ENCODE measurements at places on chromosomes 16 and 17.

DNA sequence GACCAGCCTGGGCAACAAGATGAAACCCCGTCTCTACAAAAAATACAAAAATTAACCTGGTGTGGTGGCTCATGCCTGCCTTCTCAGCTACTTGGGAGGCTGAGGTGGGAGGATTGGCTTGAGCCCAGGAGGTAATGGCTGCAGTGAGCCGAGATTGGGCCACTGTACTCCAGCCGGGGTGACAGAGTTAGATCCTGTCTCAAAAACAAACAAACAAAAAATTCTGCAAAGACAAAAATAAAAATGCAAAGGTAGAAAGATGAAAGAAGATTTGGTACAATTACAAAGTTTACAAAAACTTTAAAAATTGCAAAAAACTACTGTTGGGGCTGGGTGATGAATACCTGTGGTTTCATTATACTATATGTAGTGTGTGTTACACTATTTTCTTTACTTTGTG lies 5.5 kb upstream of the CDH1 start:
- no peak for DNase-seq

DNA sequence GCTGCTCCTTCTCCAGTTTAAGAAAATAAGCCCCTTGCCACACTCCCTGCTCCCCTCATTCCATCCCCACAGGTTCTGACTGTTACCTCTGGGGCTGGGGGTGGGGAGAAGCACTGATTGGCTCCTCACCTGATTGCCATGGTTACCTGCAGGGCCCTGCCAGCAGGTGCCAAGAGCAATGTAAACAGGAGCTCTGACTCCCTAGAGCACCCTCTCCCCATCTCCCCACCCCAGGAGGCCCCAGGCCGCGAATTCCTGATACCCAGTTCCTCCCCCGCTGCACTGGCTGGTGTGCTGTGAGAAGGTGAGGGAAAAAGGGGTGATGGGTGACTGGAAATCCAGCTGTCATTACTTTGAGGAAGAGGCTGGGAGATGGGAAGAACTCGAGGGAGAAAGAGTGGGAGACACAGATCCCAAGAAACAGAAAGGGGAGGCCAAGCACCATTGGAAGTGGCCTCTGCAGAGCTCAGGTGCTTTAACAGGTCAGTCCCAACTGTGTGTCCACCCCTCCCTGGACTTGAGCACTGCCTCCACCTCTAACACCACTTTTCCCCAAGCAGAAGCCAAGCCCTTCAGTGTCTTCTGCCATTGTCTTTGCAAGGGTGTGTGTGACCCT lies 4.5 kb downstream of the PCGF2 start:
- DNase-seq, result no peak

- no peak for DNase-seq
These were observed 73.9 kb downstream of the MRM1 start for GRCh38 chr17:36675250-36675649.

- DNase-seq, result no peak
These were observed 815 bp downstream of the ATAD5 start for GRCh38 chr17:30832438-30833124.

Measured in activated T-helper 9 cell treated with anti-CD3 and anti-CD28 coated beads, Interleukin-2, amount 50 U/mL, for 16 hours (primary cell).